PC-9 (cell line): ENCODE measurements at places on chromosomes 11 and 22.

- no peaks in the 10 kb centered on the region for H3K36me3 ChIP-seq
- H3K27me3 ChIP-seq, result no peaks in the 10 kb centered on the region
- no peak for DNase-seq
- H3K4me3 ChIP-seq, result no peak overlapping the region
- no peaks in the 10 kb centered on the region for H3K4me1 ChIP-seq
- no peak overlapping the region for H3K27ac ChIP-seq
Measured at GRCh38 chr11:70473186-70473872, 75.0 kb downstream of the CTTN start.

GRCh38 chr11:11706028-11706427 is 84.2 kb upstream of the GALNT18 start:
- H3K27ac ChIP-seq, result no peak overlapping the region
- peaks cover 20% of the 10 kb centered on the region; the same call in 1 of the 2 replicates for H3K27me3 ChIP-seq
- no peaks in the 10 kb centered on the region for H3K4me1 ChIP-seq
- H3K4me3 ChIP-seq, result no peak overlapping the region
- no peaks in the 10 kb centered on the region for H3K36me3 ChIP-seq
- no peak for DNase-seq

DNA sequence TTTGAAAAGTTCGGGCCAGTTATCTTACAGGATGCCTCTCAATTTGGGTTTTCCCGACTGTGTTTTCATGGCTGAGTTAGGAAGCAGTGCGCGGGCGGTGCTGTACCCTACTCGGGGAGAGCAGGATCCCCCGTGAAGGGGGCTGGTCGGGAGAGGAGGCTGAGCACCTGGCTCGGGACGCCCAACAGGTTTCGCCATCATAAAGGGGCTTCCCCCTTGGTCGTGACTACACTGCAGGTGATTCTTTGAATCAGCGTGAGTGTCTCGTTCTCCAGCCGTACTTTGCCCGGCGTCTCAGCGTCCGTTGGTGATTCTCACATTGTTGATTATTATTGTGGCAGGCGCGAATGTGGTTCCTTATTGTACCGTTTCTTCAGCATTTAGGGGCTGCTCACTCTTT is 46.6 kb downstream of the ST14 start:
- DNase-seq, result no peak
- no peaks in the 10 kb centered on the region for H3K4me1 ChIP-seq
- H3K36me3 ChIP-seq, result no peaks in the 10 kb centered on the region; the same call in 1 of the 2 replicates
- no peak overlapping the region for H3K27ac ChIP-seq

DNA sequence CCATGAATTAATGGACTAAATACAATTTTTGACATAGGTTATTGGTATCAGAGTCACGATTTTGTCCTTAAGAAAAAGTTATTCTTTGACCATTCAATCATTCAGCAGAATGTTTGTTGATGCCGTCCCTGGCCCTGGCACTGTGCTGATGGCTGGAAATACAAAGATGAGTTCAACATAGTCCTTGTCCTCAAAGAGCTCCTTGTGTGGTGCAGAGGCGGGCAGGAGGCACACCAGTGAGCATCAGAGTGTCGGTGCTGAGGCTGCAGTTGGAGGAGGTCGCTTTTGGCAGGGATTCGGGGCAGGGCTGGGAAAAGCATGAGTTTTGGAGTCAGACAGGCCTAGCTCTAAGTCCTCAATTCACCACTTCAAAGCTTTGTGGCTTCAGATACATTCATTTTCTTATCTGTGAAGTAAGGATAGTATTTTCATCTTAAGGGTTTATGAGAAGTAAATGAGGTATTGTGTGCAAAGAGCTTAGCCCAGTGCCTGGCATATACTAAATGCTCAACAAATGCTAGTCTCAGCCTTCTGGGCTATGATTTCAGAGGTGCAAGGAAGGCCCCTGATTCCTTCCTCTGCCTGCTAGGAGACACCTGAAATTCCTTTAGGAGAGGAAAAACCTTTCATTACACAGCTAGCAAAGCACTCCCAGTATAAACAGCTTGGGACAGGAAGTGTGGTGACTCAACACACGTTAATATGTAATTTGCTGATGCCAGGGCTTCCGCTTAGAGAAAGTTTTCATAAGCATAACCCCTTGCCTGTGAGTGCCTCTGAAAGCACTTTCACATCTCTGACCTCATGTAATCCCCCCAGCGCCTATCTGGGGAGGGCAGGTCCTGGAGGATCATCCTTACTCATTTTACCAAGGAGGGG is 113.8 kb downstream of the NECTIN1 start:
- H3K36me3 ChIP-seq, result no peaks in the 10 kb centered on the region
- no peak overlapping the region for H3K4me3 ChIP-seq
- DNase-seq, result peak; percentile 43
- no peaks in the 10 kb centered on the region for H3K27me3 ChIP-seq
- peaks cover 14% of the 10 kb centered on the region for H3K4me1 ChIP-seq
- H3K27ac ChIP-seq, result peak overlapping the region; percentile 45

DNA sequence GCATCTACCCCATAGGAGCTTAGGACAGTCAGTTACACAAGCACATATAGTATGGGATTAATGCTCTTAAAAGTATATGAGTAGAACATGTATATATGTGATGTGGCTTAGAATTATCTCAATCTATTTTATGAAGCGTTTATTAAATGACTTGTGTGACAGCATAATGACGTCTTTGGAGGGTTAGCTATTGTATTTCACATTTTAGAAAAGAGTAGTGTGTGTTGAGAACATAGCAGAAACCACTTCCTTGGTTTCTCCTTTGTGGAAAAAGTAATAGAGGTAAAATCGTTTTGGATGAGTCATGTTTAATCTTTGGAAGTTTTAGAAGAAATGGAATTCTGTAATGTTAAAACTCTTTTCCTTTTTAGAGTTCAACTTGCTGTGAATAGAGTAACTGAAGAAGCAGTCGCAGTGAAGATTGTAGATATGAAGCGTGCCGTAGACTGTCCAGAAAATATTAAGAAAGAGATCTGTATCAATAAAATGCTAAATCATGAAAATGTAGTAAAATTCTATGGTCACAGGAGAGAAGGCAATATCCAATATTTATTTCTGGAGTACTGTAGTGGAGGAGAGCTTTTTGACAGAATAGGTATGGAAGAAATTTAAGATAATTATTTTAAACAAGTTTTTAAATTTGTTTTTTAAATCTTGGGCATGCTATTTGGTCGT is 2.4 kb downstream of the CHEK1 start:
- H3K27ac ChIP-seq, result peak overlapping the region; percentile 77; the same call in 1 of the 2 replicates
- peaks cover 15% of the 10 kb centered on the region for H3K4me1 ChIP-seq
- H3K4me3 ChIP-seq, result peak overlapping the region; percentile 71
- H3K27me3 ChIP-seq, result no peaks in the 10 kb centered on the region

DNA sequence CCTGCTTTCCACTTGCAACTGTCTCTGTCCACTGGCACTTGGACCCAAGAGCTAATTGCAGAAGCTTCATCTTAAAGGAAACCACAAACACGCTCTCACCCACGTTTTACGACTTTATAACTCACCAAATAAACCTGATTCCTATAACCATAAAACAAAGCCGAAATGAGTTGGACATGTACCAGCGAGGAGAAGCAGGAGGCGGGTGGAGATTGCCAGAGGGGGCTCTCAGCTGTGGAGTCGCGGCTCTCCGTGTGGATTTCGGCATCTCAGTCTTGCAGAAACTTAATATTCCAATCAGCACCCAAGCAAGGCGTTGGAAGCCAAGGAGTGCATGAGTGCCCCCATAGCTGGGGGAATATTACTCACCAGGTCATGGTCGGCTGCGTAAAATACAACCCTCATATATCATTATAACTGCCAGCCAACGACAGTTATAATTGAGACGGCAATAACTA is 483.6 kb downstream of the MN1 start:
- no peaks in the 10 kb centered on the region for H3K36me3 ChIP-seq
- no peak for DNase-seq
- H3K4me3 ChIP-seq, result no peak overlapping the region
- H3K4me1 ChIP-seq, result no peaks in the 10 kb centered on the region
- no peak overlapping the region for H3K27ac ChIP-seq

DNA sequence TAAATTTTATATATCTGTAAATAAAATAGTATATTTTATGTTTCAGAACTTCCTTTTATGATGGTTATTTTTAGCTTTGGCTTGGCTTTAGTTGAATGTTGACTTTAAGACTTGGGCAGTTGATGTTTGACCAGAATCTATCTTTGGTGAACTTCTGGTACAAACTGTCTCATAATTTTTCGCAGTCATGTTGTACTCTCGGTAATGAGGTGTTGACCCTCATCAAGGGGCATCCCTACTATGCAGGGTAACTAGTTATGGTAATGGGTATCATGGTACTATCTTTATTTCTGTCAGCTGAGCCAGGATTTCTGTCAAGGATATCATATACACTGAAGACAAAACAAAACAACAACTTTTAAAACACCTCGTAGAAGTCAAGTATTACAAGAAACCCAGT is 67.7 kb downstream of the NXPE2 start:
- no peaks in the 10 kb centered on the region for H3K36me3 ChIP-seq
- no peak overlapping the region for H3K27ac ChIP-seq
- no peaks in the 10 kb centered on the region for H3K27me3 ChIP-seq

- peak overlapping the region; percentile 13; the same call in 1 of the 2 replicates for H3K27ac ChIP-seq
- no peak overlapping the region for H3K4me3 ChIP-seq
- H3K36me3 ChIP-seq, result no peaks in the 10 kb centered on the region
Measured at GRCh38 chr22:27686534-27686933, 115.0 kb downstream of the MN1 start.

DNA sequence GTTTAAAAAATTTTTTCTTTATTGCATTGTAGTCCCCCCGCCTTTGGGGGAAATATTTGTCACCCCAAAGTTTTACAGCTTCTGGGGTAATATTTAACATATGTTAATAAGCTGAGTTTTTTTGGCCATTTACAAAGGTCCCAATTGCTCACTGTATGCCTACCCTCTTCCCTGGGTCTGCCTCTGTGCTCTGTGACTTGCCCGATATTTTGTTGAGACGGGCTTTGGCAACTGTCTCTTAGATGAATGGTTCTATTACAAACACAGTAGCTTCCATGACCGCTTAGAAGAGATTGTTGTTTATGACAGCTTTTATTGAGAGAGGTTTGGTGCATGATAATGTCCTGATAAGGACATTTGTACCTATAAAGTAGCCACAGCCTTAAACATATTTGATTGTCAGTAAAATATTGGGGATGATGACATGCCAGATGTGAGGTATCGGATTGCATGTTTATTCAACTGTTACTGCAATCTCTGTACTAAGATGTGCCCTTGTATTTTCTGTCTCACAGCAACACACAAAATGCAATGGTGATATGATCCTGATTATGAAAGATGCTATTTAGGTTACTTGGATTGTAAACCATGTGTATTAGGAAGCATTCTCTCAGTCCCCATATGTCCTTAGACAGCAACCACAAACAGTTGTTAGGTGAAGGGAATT is 103.1 kb downstream of the TEAD1 start:
- DNase-seq, result no peak
- no peak overlapping the region for H3K4me3 ChIP-seq
- H3K4me1 ChIP-seq, result 0 out of 2 replicates have a peak, but pooled peaks cover 4% of the 10 kb centered on the region
- H3K27ac ChIP-seq, result no peak overlapping the region
- no peaks in the 10 kb centered on the region for H3K27me3 ChIP-seq

- H3K4me3 ChIP-seq, result no peak overlapping the region
- no peak for DNase-seq
- H3K4me1 ChIP-seq, result no peaks in the 10 kb centered on the region
Measured at GRCh38 chr11:132535830-132536229, 996.5 kb downstream of the OPCML start.

- no peaks in the 10 kb centered on the region for H3K4me1 ChIP-seq
- DNase-seq, result no peak
- H3K27ac ChIP-seq, result no peak overlapping the region
- H3K36me3 ChIP-seq, result no peaks in the 10 kb centered on the region
- H3K4me3 ChIP-seq, result no peak overlapping the region
- no peaks in the 10 kb centered on the region for H3K27me3 ChIP-seq
Measured at GRCh38 chr11:8098879-8099278, 17.9 kb downstream of the TUB start.

DNA sequence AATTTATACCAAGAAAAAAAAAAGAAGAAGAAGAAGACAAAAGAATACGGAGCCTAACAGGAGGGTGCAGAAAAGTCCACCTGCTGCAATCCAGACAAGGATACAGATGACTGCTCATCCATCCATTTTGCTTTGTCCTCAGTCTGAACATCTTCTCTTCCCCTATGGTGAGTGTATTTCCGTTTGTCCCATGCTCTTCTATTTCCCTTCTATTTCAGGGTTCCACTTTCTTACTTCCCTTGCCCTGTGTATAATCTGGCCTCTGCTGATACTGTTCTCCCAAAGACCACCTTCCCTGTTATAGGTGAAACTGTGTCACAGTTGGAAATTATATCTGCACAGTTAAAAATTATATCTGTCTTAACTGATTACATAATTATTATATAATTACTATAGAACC is 48.7 kb upstream of the USP47 start:
- no peaks in the 10 kb centered on the region for H3K27me3 ChIP-seq
- no peak overlapping the region for H3K27ac ChIP-seq
- DNase-seq, result no peak
- no peaks in the 10 kb centered on the region for H3K36me3 ChIP-seq
- no peaks in the 10 kb centered on the region for H3K4me1 ChIP-seq
- no peak overlapping the region for H3K4me3 ChIP-seq

DNA sequence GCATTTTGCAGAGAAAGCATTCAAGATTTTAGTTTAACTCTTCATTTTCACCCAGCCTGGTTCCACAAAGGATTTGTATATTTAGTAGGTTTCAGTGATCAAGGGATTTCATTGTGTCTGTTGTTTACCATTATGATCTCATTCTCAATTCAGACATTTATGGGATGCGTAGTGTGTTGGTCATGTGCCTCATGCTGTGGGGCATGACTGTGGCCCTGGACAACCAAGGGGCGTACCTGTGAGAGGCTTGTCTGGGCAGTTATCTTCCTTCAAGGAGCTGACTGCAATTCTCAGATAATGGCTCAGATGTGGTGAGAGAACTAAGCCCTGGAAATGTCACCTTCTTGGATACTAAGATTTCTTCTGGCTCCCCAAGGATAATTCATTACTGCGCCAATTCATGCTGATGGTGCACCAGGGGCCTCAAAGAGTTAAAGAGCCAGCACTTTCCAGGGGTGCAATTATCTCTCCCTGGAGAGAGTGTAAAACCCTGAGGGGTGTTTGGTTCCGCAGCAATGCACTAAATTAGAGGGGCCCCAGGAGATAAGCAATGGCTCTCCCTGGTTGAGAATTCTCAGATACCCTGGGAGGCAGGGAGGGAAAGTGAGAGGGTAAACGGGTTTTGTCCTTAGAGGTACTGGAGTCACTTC is 32.2 kb downstream of the SLC6A5 start:
- no peak overlapping the region for H3K27ac ChIP-seq
- peaks cover 48% of the 10 kb centered on the region for H3K27me3 ChIP-seq
- H3K36me3 ChIP-seq, result no peaks in the 10 kb centered on the region
- no peak overlapping the region for H3K4me3 ChIP-seq
- no peaks in the 10 kb centered on the region for H3K4me1 ChIP-seq
- DNase-seq, result no peak
